ENCODE measurements at places on chromosomes 2 and 18.
A peak's percentile ranks its signal among the peaks of the same experiment; 100 is the strongest.

DNA sequence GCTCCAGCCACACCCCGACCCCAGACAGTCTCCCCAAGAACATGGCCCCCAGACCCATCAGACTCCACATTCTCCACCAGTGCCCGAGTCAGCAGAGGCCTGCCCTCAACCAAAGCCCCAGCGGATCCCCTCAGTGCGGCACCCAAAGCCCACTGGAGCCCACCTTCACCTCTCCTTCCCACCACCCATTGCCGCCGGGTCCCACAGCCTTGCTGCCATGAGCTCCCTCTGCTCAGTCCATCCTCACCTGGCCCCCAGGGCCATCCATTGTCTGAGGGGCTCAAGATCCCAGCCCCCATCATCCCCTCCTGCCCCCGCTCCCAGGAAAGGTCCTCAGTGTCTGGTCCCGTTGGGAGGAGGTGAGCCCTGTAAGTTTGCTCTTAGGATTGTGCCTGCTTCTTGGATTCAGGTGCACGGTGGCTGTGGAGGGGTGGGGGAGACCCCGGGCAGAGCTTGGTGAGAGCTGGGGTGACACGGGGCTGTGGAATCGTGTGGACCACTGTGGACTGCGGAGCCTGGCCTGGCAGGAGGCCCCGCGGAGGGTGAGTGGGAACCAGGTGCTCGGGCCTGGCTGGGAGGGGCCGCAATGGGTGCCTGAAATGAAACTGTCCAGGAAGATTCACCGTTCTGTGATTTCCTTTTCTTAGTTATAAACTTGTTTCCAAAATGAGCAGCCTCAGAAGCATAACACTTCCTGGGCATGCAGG lies 32.7 kb upstream of the GPC1 start:
- no peak for DNase-seq

DNA sequence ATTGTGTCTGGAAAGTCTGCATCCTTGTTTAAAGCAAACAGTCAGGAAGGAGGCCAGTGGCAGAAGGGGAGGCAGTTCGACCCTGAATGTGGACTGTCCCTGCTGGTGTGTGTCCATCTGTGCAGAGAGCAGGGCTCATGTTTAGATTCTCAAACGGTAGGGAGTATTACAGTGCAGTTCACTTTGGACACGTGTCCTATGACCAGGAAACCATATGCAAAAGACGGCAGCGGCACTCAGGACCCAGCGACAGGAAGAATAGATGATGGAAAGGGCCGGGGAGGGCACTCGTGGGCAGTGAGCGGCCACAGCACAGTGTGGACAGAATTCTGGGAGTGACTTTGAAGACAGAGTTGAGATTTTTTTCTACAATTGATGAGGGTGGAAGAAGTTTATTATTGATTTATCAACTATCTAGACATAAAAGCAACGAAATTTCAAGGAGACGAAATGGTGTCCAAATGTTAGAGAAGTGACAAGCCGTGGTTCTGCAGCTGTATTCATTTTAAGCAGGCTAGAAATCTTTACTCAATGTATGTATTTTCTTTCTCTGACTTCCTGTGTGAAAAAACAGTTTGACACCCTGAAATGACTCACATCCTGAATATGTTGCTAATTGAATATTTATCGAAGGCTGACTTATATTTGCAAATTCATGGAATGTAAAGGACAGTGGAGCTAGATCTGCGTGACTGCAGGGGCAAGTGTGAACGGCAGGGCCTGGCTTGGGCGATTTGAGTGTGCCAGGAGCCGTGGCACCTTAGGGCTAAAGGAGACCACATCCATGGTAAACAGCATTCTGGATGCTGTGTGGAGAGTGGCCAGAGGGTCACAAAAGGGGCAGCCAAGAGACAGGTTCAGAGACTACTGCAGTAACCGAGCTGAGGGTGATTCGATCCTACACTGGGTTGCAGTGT lies 214.2 kb downstream of the PTGR3 start:
- DNase-seq, result peak; percentile 92

GRCh38 chr18:62017618-62018017 lies 124.8 kb upstream of the RNF152 start:
- DNase-seq, result no peak

GRCh38 chr2:1723397-1724042 lies 20.8 kb downstream of the PXDN start:
- no peak for DNase-seq

DNA sequence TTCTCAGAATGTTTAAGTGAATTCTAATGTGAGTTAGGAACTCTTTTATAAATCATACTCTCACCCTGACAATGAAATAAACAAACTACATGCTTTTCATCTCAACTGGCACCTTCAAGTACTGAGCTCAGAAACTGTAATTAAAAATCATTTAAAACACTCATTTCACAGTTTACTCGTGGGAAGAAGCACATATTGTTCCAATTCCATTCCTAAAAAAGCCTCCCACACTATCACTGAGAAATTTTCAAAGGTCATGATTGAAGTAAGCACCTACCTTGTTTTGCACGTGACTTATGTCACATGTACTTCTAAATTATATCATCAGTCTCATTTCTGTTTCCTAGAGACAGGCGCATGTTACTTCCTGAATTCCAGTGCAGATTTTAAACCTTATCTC lies 678.1 kb upstream of the SLC8A1 start:
- no peak for DNase-seq

DNA sequence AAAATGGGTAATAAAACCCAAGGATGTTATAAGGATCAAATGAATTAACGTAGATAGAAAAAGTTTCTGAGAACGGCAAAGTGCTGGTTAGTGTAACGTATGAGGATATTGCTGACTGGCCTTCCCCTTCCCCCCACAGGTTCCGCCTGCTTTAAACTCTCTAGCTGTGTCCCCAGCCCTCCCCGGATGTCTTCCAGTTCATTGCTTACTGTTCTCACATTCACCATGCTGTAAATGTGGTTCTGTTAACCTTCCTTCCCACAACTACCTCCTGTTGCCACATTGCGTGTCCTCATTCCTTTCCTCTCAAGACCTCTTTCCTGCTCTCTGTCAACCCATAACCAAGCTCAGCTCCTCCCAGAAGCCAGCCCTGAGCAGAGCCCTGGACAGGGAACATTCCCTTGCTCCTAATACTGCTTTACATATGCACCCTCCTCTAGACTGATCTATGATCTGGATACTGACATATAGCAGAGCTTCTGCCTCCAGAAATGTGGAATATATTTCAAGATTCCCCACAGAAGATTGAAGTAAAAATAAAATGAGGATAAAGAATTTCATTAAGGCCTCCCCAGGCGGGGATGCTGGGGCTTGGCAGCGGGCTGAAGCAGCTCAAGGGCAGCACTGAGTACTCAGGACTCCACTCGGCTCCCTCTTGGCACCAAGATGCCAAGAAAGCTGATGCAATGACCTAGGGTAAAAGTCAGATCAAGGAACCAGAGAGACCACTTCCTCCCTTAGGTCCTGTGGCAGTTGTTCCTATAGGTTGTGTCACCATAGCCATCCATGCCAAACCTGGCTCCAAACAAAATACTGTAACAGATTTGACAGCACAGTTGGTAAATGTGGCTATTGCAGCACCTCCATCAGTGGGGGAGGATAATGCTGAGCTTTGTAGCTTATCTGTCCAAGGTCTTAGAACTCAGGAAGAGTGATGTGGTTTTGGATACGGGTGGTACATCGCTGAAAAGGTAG lies 136.4 kb upstream of the PIK3C3 start:
- no peak for DNase-seq

DNA sequence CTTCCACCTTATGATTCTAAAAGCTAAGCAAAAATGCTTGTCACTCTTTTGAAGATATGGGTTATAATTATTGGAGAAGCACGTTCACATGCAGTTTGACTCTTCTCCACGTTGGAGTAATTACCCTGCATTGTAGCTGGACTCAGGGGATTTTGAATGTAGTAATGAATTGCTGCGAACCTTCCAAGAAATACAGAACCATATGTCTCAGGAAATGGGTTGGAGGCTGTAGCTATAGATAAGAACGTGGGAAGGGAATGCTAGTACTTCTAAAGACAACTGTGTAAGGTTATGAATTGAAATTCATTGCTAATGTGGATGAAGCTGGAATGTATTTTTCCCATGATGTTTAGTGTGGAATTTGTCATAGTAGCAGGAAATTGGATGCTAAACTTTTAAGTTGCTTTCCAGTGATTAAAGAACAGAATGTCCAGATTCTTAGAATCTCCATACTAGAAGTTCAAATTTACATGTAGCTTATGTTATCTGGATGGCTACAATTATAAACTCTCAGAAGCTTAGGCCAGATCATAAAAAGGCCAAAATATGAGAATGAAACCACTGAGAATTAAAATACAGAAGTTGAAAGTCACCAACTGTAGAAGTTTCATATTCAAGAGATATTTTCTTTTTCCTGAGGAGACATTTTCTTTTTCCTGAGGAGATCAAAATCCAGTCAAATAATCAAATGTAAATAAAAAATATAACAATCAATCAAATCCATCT lies 27.3 kb upstream of the SPOPL start:
- DNase-seq, result no peak

DNA sequence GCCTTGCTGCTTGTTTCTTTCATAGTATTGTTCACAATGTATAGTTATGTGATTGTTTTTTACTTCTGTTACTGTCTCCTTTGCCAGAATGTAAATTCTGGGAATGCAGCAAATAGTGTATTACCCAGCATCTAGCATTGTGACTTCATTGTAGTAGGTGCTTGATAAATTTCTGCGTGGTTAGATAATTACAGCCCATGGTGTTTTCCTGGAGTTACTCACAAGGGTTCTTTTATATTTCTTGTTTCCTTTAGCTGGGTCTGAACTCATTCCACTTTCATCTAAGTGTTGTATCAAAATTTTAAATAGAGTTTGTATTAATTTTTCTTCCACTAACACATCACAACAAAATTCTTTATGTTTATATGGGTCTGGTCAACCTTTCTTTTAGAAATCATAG lies 132.6 kb downstream of the MAP4K4 start:
- DNase-seq, result no peak

- DNase-seq, result no peak
Measured at GRCh38 chr2:7971841-7972240, 710.0 kb upstream of the ID2 start.
